ENCODE measurements at places on chromosomes 13 and 19.

- DNase-seq: no peak
- H3K27me3 ChIP-seq: no peaks in the 10 kb centered on the region
- H3K4me1 ChIP-seq: no peaks in the 10 kb centered on the region
- no peaks in the 10 kb centered on the region for H3K36me3 ChIP-seq
These were observed 1077.6 kb downstream of the DIAPH3 start for GRCh38 chr13:59086147-59086546.

GRCh38 chr19:14149509-14149994, 13.2 kb upstream of the ASF1B start:
- H3K4me3 ChIP-seq: peak overlapping the region; percentile 91
- no peaks in the 10 kb centered on the region for H3K27me3 ChIP-seq
- H3K36me3 ChIP-seq: peaks cover 4% of the 10 kb centered on the region
- H3K27ac ChIP-seq: peak overlapping the region; percentile 99

GRCh38 chr19:48216933-48217332, 38.8 kb downstream of the CARD8 start:
- H3K36me3 ChIP-seq: peaks cover 62% of the 10 kb centered on the region
- H3K4me1 ChIP-seq: no peaks in the 10 kb centered on the region
- no peak overlapping the region for H3K4me3 ChIP-seq
- DNase-seq: no peak
- H3K27me3 ChIP-seq: no peaks in the 10 kb centered on the region

DNA sequence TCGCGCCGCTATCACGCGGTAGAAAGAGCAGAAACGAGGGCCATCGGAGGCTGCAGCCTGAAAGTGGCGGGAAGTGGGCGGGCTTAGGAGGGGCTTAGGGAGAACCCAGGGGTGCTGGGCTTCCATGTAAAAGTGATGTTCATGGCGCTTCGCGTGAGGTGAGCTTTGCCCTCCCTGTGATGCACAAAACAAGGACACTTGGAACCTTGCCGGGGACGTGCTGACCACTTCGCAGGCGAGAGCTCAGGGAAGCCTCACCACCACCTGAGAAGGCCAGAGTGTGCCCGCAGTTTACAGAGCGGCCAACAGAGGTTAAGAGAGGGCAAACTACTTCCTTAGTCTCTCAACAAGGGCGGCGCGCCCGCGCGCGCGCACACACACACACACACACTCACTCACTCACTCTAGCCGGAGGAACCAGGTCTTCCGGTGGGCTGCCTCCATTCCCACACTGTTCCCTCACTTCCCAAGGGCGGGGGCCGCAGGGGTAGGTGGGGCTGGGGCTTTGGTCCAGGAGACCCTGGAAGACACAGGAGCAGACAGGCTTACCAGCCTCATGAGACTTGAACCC, 651 bp downstream of the GAPDHS start:
- no peaks in the 10 kb centered on the region for H3K36me3 ChIP-seq
- peaks cover 22% of the 10 kb centered on the region for H3K27me3 ChIP-seq
- H3K4me3 ChIP-seq: peak overlapping the region; percentile 53
- DNase-seq: peak; percentile 26

DNA sequence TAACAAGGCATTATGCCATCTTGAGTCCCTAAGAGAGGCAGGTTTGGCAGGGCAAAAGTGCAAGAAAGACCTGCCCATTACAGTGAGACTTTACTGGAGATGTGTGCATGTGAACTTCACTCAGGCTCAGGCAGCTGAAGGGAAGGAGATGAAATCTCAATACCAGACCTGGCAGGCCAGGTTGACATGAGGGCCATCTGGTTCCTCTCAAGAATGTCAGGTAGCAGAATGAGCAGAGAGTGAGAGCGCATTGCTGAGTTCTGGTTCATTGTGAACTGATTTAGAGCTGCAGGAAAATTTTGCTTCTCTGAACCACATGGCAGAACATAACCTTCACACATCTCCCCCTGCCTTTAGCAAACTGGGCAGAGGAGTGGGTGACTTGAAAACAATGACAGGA, 406.3 kb downstream of the GPC5 start:
- no peak for DNase-seq
- H3K27ac ChIP-seq: no peak overlapping the region
- H3K27me3 ChIP-seq: no peaks in the 10 kb centered on the region
- H3K4me3 ChIP-seq: no peak overlapping the region
- H3K4me1 ChIP-seq: no peaks in the 10 kb centered on the region

DNA sequence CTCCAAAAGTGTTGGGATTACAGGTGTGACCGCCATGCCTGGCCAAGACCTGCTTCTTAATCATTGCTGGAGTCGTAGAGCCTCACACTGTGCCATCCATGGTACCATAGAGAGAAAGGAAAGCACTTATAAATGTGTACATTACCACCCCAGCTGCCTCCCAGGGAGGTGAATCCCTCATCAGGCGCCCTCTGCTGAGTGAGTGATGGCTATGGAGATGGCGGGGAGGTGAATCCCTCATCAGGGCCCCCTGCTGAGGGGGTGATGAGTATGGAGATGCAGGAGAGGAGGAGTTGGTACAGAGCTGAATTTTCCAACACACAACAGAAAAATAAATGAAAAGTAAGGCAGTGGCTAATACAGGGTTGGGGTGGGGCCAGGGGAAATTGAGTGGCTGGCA, 263.4 kb downstream of the UQCRFS1 start:
- H3K4me1 ChIP-seq: no peaks in the 10 kb centered on the region
- no peak overlapping the region for H3K4me3 ChIP-seq
- H3K27me3 ChIP-seq: no peaks in the 10 kb centered on the region
- no peaks in the 10 kb centered on the region for H3K36me3 ChIP-seq
- no peak for DNase-seq

- peaks cover 61% of the 10 kb centered on the region for H3K27me3 ChIP-seq
- peaks cover 3% of the 10 kb centered on the region for H3K4me1 ChIP-seq
- DNase-seq: no peak
- no peak overlapping the region for H3K27ac ChIP-seq
- H3K4me3 ChIP-seq: no peak overlapping the region
These were observed 505 bp upstream of the ZIC2 start for GRCh38 chr13:99980824-99981734.

- peaks cover 13% of the 10 kb centered on the region for H3K27me3 ChIP-seq
- H3K4me3 ChIP-seq: no peak overlapping the region
- H3K27ac ChIP-seq: no peak overlapping the region
- no peaks in the 10 kb centered on the region for H3K36me3 ChIP-seq
- no peak for DNase-seq
- H3K4me1 ChIP-seq: no peaks in the 10 kb centered on the region
These were observed 21.4 kb upstream of the FRY start for GRCh38 chr13:32010136-32010535.

GRCh38 chr19:53041366-53041765, 3.2 kb upstream of the ERVV-2 start:
- no peaks in the 10 kb centered on the region for H3K4me1 ChIP-seq
- no peak for DNase-seq
- no peak overlapping the region for H3K27ac ChIP-seq
- no peaks in the 10 kb centered on the region for H3K27me3 ChIP-seq
- H3K4me3 ChIP-seq: no peak overlapping the region
- H3K36me3 ChIP-seq: peaks cover 4% of the 10 kb centered on the region

GRCh38 chr13:89407357-89407756, 1736.2 kb downstream of the SLITRK5 start:
- no peaks in the 10 kb centered on the region for H3K27me3 ChIP-seq
- no peaks in the 10 kb centered on the region for H3K4me1 ChIP-seq

DNA sequence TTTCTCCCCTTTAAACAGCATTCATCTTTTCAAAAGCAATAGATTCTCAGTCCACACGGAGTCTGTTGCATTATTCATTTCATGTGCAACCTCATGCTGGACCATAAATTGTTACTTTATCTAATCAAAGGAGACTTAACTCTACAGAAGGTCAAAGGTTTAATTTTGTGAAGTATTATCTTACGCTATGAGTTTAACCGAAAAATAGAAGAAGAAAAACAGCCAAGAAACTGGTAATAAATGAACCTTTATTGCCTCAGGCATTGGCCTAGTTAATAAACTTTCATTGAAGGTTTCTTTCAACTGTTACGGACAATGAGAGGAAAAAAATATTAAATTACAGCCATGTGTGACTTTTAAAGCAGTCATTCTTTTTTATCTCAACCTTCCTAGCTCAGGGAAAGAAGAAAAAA, 223.6 kb downstream of the DACH1 start:
- no peak for DNase-seq
- H3K27me3 ChIP-seq: no peaks in the 10 kb centered on the region
- no peaks in the 10 kb centered on the region for H3K4me1 ChIP-seq
- H3K27ac ChIP-seq: no peak overlapping the region
- H3K4me3 ChIP-seq: no peak overlapping the region

GRCh38 chr19:8423817-8424223, 10.7 kb downstream of the MARCHF2 start:
- no peaks in the 10 kb centered on the region for H3K4me1 ChIP-seq
- no peak overlapping the region for H3K4me3 ChIP-seq
- no peaks in the 10 kb centered on the region for H3K27me3 ChIP-seq

- peaks cover 2% of the 10 kb centered on the region for H3K36me3 ChIP-seq
- DNase-seq: no peak
- no peak overlapping the region for H3K27ac ChIP-seq
- H3K4me1 ChIP-seq: peaks cover 19% of the 10 kb centered on the region
These were observed 251.5 kb upstream of the STARD13 start for GRCh38 chr13:33537026-33537425.

DNA sequence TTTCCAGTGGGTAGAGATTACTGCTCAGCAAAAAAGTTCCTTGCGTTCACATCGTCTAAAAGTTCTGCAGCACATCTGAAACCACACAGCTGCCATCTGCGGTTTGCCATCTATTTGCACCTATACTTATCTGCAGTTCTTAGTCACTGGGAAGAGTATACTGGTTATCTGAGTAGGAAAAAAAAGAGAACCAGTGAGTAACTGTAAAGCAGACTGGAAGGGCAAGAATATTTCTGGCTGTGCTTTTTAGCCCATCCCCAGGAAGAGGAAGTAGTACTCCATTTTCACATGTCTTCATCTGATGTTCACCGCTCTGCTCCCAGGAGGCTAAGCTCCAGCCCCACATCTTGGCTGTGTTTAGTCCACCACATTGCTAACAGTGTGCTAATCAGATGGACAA, 35.6 kb downstream of the EFNB2 start:
- no peak overlapping the region for H3K4me3 ChIP-seq
- H3K27ac ChIP-seq: no peak overlapping the region

GRCh38 chr13:33571618-33572017, 246.3 kb upstream of the RFC3 start:
- H3K4me1 ChIP-seq: peaks cover 1% of the 10 kb centered on the region
- H3K27me3 ChIP-seq: no peaks in the 10 kb centered on the region
- H3K36me3 ChIP-seq: no peaks in the 10 kb centered on the region
- no peak overlapping the region for H3K27ac ChIP-seq
- DNase-seq: no peak
- H3K4me3 ChIP-seq: no peak overlapping the region

GRCh38 chr19:10332158-10332964, 968 bp downstream of the RAVER1 start:
- peaks cover 18% of the 10 kb centered on the region for H3K4me1 ChIP-seq
- no peaks in the 10 kb centered on the region for H3K27me3 ChIP-seq
- H3K36me3 ChIP-seq: peaks cover 62% of the 10 kb centered on the region
- peak overlapping the region; percentile 97 for H3K4me3 ChIP-seq
- peak overlapping the region; percentile 94 for H3K27ac ChIP-seq

DNA sequence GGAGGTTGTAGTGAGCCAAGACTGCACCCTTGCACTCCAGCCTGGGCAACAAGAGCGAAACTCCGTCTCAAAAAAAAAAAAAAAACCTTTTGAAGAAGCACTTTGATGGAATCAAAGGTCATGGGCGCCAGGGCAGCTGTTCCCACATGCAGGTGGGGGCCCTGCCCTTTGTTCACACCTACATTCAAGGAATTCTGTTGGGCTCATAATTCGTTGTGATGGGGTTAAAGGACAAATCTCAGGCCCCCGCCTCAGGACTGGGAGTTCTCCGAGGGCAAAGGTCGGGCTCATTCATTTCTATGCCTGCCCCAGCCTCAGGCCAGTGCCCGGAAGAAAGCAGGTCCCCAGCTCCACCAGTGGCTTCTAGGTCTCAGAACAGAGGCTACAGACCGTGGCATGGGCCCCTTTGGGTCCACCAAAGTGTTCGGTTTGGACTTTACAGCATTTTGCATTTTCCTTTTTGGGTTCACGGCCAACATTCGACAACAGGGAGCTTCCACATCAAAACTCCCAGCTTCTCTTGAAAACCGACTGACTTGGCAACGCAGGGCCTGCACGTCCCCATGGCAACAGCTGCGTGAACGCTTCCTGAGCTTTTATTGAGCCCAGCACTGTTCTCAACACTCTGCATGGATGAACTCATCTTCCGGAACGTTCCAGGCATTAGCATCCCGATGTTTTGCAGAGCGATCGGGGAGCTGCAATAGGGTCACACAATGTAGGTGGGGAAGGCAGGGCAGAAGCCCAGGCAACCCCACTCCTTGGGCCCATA, 10.1 kb upstream of the GTF2F1 start:
- H3K27me3 ChIP-seq: no peaks in the 10 kb centered on the region
- no peak overlapping the region for H3K27ac ChIP-seq
- H3K36me3 ChIP-seq: no peaks in the 10 kb centered on the region
- H3K4me1 ChIP-seq: no peaks in the 10 kb centered on the region
- DNase-seq: no peak
- H3K4me3 ChIP-seq: no peak overlapping the region

GRCh38 chr19:49512970-49513745, 697 bp downstream of the FCGRT start:
- no peak for DNase-seq
- H3K4me1 ChIP-seq: peaks cover 19% of the 10 kb centered on the region
- H3K4me3 ChIP-seq: peak overlapping the region; percentile 74
- H3K27me3 ChIP-seq: peaks cover 16% of the 10 kb centered on the region
- no peaks in the 10 kb centered on the region for H3K36me3 ChIP-seq
